ENCODE measurements at places on chromosomes 12 and 14.

- DNase-seq = no peak
These were observed 156.8 kb downstream of the PDE3A start for GRCh38 chr12:20525064-20525610.

DNA sequence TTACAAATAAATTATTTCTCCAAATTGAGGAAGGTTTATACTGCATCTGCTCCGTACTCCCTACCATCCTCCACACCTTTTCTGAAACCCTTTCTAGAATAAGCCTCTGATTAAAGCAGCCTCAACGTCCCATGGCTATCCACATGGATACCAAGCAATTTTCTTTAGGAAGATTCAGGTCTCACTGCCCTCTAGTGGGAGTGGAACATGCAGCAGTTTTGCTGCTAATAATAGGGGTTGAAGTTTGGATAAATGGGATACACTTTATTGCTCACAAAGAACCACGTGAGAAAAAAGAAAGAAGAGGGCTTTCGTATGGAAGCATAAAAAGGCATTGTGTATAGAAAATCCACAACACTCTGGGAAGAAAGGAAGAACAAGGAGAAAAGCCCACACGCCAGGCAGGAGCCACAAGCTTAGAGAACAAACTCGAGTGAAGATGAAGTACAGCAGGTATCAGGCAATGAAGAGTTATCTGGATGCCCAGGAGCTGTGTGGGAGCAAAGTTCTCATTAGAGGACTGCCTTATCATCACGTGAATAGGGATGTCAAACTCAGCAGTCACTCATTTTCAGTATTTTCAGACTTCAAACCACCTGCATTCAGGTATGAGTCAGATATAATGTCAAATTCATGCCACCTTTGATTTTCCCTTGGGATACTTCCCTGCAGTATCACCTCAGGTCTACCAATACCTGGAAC is 45.8 kb downstream of the CCER1 start:
- peak; percentile 9 for DNase-seq

DNA sequence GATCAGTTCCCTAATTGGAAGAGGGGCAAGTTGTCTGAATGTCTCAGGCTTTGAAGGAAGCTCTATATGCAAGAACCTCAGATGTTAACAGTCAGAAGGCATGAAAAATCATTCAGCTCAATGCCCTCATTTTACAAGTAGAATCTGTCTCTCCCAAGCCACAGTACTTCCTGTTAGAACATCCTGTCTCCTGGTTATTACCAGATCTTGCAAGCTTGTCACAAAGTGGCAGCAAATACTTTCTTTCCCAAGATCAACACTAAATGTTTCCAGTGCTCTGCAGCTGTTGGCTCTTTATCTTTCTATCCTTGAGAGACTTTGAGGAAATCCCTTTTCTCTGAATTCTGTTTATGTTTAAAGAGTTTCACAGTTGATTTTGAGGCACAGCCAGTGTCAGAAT is 235.5 kb downstream of the AKAP6 start:
- no peak for DNase-seq

- DNase-seq = no peak
These were observed 26.0 kb downstream of the DCP1B start for GRCh38 chr12:1978078-1978862.

DNA sequence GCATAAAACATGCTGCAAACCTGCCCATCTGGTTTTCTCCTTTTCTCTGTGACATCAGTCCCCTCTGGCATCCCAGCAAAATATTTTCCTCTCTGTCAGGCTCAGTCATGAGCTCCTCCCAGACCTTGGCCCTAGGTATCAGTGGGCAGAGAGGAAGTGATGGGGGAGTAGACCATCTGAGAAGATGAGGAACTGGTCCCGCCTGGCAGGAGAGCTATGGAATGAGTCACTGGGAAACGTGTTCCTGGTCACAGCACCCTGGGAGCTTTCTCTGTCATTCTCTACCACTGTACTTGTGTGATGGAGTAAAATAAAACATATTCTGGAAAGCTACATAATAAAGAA is 5.0 kb upstream of the SRSF9 start:
- no peak for DNase-seq

GRCh38 chr12:117643971-117644370 is 282.5 kb upstream of the NOS1 start:
- no peak for DNase-seq

DNA sequence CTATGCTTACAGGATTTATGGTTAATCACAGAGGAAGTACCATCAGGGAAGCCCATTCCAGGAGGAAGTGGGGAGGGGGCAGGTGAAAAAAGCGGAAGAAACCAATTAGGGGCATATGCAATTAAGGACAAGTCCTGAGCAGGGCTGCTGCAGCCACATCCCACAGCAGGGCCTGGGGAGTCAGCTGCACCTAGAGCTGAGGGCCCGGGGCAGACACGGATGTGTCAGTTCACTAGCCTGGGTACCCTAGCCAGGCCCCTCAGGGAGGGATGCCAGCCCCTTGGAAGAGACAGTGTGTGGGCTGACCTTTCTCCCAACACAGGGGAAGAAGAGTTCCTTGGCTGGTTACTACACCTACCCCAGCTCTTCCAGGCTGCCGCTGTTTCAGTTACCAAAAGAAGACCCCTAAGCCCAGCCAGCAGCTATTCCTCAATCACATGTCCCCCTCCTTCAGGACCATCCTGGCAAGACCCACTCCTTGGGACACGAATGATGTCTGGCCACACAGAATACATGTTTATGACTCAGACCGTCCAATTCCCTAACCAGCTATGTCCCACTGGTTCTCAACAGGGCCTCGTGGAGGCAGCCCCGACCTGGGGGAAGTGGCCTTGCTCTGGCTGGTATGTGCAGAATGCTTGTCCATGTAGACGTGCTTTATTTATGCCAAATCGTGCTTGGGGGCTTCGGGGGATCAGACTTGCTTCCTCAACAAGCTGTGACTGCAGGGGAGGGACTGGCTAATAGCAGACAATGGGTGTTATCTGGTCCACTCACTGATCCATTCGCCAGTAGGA is 133.7 kb upstream of the RTL1 start:
- no peak for DNase-seq

DNA sequence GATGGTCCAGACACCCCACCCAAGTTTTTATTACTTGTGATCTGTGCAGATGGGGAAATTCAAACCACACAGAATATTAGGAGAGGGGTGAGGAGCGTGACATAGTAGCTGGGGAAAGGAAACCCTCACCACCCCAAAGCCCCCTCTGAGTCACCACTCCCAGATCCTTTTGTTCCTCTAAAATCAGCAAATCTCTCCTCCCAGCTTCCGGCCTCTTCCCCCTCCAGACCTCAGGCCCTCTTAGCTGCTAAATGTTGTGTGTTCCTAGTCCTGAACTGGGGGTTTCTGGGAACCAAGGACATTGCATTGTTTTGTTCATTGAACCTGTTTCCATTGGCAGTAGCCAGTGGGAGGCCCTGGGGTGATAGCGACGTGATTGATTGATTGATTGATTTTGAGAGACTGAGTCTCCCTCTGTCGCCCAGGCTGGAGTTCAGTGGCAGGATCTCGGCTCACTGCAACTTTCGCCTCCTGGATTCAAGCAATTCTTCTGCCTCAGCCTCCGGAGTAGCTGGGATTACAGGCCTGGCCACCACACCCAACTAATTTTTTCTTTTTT is 5.9 kb upstream of the ORAI1 start:
- no peak for DNase-seq

DNA sequence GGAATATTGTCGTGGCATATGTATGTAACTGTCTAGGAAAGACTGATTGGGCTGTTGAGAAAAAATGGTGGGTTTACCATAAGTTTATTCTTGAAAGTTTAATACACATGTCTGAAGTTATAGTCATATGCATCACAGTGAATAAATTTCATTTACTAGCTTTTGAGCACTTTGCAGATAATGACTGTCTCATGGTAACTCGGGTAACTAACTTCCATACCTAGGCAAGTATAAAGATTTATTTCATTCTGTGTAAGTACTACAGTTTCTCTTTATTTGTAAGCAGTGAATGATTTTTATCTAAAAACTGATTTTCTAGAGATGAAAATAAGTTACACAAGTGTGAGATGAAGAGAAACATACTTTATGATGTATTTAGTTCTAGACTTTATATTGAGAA is 3.0 kb downstream of the USP15 start:
- DNase-seq = no peak

- no peak for DNase-seq
These were observed 109.8 kb upstream of the FUT8 start for GRCh38 chr14:65302571-65303189.

DNA sequence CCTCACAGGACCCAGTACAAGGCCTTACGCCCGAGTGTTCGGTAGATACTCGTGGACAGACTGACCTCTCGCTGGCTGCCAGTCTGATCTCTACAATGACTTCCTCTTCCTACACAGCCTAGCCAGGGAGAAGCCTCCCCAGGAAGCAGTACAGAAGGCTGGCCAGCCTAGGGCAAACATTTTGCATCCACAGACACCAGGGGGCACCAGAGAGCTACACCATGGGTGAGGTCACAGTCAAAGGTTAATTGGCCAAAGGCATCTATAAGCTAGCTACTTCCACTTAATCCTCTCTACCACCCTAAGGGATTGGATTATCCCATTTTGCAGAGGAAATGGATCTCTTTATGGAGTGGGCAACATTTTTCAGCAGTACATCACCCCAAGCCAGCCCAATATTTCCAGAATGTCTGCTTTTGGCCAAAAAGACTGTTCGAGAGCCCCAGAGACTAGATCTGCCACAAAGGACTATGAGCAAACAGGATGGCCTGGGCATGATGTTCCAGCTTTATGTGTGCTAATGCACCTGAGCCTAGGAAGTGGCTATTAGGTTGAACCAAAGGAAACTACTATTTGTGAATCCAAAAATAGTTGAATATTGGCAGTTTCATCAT is 14.6 kb upstream of the PNMA1 start:
- no peak for DNase-seq

DNA sequence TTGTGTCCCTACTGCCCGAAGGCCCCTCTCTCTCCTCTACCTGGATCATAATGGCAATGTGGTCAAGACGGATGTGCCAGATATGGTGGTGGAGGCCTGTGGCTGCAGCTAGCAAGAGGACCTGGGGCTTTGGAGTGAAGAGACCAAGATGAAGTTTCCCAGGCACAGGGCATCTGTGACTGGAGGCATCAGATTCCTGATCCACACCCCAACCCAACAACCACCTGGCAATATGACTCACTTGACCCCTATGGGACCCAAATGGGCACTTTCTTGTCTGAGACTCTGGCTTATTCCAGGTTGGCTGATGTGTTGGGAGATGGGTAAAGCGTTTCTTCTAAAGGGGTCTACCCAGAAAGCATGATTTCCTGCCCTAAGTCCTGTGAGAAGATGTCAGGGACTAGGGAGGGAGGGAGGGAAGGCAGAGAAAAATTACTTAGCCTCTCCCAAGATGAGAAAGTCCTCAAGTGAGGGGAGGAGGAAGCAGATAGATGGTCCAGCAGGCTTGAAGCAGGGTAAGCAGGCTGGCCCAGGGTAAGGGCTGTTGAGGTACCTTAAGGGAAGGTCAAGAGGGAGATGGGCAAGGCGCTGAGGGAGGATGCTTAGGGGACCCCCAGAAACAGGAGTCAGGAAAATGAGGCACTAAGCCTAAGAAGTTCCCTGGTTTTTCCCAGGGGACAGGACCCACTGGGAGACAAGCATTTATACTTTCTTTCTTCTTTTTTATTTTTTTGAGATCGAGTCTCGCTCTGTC is 1.8 kb downstream of the INHBE start:
- DNase-seq = no peak

DNA sequence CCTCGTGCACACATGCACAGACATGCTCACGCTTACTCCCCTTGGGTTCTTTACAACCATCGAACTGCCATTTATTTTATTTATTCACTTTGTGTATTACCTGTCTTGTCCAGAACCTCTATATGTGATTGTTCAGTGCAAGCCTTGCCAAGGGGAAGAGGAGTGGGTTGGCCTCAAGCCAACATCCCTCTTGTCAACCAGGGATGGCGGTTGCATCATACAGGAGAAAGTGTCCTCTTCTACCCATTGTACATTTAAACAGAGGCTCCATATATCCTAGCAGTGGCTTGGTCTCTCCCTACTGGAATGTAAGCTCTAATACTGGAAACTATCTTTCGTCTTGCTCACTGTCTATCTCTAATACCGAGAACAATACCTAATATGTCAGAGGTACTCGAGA is 108.4 kb downstream of the C12orf42 start:
- DNase-seq = no peak

DNA sequence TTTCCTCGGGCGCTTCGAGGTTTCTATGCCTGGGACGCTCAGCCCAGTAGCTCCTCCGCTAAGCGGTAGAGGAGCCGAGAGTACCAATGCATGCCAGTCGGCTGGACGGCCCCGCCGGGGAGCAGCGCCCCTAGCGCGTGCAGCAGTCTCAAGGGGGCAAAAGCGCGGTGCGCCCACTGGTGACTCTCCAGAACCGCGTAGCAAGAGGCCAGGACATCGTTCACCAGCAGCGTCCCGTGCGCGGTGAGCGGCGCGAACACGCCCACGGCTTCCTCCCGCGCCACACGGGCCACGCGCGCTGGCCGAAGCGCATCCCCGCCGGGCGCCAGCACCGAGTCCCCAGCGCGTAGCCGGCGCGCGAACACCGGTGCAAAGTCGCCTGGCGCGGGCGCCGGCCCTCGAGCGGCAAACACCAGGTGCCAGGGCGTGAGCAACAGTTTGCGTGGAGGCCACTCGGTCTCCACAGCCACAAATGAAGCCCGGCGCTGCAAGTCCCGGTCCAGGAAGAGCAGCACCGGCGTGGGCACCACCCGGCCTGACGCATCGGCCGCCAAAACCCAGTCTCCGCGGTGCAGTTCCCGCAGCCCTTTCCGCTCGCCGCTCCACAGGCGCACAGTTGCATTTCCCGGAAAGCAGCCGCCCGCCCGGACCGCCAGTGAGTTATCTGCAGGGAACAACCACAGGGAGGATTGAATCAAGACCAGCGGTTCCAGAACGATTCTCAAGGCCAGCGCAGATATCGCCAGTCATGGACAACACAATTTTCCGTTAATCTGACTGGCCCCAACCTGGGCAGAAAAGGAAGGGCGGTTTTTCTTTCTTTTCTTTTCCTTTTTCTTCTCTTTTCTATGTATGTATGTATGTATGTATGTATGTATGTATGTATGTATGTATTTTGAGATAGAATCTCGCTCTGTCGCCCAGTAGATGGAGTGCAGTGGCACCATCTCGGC is 4.5 kb downstream of the DHH start:
- DNase-seq = no peak

DNA sequence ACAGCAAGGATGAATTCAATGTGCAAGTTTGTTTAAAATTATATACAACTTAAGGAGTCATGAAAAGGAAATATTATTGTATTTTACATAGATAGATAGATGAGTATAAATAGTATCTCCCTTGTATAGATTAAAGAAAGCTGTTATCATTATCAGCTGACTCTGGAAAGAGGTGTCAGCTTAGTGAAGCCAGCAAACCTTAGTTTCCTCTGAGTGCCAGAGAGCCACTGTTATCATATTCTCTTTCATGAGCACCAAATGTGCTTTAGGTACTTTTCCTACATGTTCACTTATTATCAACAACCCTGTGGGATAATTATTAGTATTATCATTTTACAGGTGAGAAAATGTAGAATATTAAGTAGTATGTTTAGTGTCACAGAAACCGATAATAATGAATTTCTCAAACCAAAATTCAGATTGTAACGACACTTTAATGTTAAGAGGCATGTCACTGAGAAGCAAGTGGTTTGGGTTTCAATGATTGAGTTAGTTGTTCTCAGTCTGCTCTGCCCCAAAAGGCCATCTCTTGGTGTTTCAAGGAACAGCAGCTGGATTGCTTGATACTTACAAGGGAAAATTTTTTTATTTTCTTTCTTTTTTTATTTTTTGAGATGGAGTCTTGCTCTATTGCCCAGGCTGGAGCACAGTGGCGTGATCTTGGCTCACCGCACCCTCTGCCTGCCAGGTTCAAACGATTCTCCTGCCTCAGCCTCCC is 53.7 kb downstream of the PLEKHA5 start:
- no peak for DNase-seq

- DNase-seq = no peak
These were observed 6.2 kb upstream of the ELK3 start for GRCh38 chr12:96187956-96188355.
